ENCODE measurements at places on chromosomes 5 and 9.

DNA sequence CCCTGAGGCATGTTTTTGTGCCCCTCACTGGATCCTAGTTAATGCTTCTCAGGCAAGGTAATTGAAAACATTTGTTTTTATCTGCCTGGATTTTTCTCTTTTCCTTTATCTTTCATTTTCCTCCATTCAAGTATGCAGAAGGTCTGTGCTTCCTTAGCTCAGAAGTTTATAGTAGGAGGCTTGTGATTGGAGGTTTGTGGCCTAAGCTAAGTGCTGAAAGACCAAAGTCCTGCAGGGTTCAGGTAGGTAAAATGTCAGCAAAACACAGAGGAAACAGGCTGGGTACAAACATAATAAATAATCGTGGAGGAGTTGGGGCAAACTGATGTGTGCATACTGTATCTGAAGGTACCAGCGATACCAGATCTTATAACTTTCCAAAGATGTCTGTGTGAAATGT, 230.9 kb upstream of the KLF4 start:
- H3K27me3 ChIP-seq = no peaks in the 10 kb centered on the region
- H3K36me3 ChIP-seq = no peaks in the 10 kb centered on the region
- H3K27ac ChIP-seq = no peak overlapping the region
- no peaks in the 10 kb centered on the region for H3K4me1 ChIP-seq
- DNase-seq = no peak

GRCh38 chr5:133487093-133487492, 125.2 kb downstream of the FSTL4 start:
- peaks cover 4% of the 10 kb centered on the region for H3K27me3 ChIP-seq
- H3K4me1 ChIP-seq = no peaks in the 10 kb centered on the region
- no peaks in the 10 kb centered on the region for H3K36me3 ChIP-seq

GRCh38 chr9:35489313-35490154, at the start of gene RUSC2:
RUSC2 (plus strand) TSS chr9:35490111; CDS start chr9:35546522, 56,411 bp downstream.
- peak within 1 kb of the TSS; percentile 90 for H3K4me3 ChIP-seq
- H3K4me1 ChIP-seq = no peaks in the 10 kb centered on the region
- H3K27me3 ChIP-seq = no peaks in the 10 kb centered on the region
- peak within 1 kb of the TSS; percentile 87 for H3K27ac ChIP-seq

DNA sequence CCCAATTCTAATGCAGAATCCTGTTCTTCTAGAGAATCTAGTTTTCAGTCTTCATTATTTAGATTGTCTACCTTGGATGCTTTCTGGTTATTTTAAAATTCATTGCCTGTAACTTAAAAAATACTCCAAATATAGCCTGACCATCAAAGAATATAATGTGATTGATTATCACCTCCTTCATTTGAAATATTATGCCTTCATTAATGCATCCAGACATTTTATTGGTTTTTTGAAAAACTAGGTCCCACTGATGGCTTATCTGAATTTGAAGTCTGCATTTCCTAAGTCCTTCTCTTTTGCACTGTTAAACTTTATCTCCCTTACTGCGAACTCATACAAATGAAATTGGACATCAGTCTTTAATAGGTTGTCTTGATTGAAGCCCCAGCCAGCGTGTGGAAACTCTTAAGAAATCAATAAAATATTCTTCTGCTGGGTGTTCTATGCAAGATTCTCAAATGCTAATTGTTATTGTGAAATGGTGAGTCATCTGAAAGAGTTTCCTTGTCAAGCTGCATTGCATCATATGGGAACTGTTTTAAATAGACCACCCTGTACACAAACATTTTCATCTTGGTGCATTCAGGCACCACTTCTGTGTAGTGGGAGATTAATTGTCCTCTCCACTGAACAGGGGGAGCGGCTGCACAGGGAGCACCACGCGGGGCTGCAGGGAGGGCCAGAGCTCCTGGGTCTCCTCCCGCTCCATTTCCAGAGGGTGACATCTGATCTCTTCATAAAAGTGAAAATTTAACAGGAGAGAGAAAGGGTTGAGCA, 92.3 kb upstream of the FANCC start:
- no peaks in the 10 kb centered on the region for H3K27me3 ChIP-seq
- H3K4me3 ChIP-seq = no peak overlapping the region
- no peaks in the 10 kb centered on the region for H3K4me1 ChIP-seq
- no peak overlapping the region for H3K27ac ChIP-seq
- DNase-seq = peak; percentile 77
- no peaks in the 10 kb centered on the region for H3K36me3 ChIP-seq

GRCh38 chr9:80561526-80561925, 989.8 kb downstream of the TLE4 start:
- no peaks in the 10 kb centered on the region for H3K36me3 ChIP-seq
- no peaks in the 10 kb centered on the region for H3K27me3 ChIP-seq
- no peaks in the 10 kb centered on the region for H3K4me1 ChIP-seq
- H3K4me3 ChIP-seq = no peak overlapping the region

GRCh38 chr9:70949239-70949638, 172.2 kb downstream of the TRPM3 start:
- no peak overlapping the region for H3K4me3 ChIP-seq
- no peak for DNase-seq
- peaks cover 5% of the 10 kb centered on the region for H3K4me1 ChIP-seq
- no peaks in the 10 kb centered on the region for H3K36me3 ChIP-seq

DNA sequence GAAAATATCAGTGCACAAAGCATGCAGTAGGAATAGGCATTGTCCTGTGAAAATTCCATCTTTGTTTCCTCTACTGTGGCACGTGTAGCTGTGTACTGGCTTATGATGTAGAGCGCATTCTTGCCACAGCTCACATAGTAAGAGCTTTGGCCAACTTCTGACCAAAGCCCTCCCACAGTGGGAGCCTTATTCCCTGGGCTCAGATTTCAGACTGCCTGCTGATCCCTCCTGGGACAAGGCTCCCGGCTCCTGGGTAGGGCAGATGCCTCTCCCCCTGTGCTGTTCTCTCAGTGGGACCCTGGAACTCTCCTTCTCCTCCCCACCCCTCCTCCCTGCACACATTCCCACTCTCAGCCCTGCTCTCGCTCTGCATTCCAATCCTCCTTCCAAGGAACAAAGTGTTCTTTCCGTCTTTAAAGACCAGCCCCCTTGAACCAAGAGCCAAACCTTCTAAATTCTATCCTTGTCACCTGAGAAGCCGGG, 17.5 kb downstream of the LCP2 start:
- no peak for DNase-seq
- H3K4me3 ChIP-seq = no peak overlapping the region

DNA sequence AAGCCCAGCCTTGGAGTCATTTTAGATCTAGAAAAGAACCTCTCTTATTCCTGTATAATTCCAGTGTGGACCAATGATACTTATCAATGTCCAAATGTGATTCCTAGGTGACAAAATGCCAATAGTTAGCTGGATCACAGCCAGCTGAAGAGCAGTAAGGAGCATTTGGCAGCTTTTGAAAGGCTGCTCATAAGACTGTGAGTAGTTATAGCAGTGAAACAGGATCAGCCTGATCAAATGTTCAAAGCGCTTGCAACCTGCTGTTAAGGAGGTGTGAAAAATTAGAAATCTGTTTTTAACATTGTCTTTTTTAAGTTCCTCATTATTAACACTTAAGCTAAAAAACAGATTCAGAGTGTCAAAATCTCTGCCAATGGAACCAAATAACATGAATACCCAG, 85.1 kb downstream of the SSBP2 start:
- H3K4me3 ChIP-seq = no peak overlapping the region
- no peaks in the 10 kb centered on the region for H3K4me1 ChIP-seq
- no peak overlapping the region for H3K27ac ChIP-seq
- H3K27me3 ChIP-seq = no peaks in the 10 kb centered on the region

DNA sequence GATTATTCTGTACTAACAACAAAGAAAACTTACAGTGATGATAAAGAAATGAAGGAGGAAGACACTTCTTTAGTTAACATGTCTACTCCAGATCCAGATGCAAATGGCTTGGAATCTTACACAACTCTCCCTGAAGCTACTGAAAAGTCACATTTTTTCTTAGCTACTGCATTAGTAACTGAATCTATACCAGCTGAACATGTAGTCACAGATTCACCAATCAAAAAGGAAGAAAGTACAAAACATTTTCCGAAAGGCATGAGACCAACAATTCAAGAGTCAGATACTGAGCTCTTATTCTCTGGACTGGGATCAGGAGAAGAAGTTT, 67.9 kb downstream of the VCAN start:
- no peak for DNase-seq
- no peak overlapping the region for H3K27ac ChIP-seq

GRCh38 chr9:109224751-109225150, 57.7 kb upstream of the FRRS1L start:
- H3K36me3 ChIP-seq = no peaks in the 10 kb centered on the region
- no peak overlapping the region for H3K27ac ChIP-seq
- DNase-seq = no peak
- H3K4me1 ChIP-seq = no peaks in the 10 kb centered on the region
- no peak overlapping the region for H3K4me3 ChIP-seq

DNA sequence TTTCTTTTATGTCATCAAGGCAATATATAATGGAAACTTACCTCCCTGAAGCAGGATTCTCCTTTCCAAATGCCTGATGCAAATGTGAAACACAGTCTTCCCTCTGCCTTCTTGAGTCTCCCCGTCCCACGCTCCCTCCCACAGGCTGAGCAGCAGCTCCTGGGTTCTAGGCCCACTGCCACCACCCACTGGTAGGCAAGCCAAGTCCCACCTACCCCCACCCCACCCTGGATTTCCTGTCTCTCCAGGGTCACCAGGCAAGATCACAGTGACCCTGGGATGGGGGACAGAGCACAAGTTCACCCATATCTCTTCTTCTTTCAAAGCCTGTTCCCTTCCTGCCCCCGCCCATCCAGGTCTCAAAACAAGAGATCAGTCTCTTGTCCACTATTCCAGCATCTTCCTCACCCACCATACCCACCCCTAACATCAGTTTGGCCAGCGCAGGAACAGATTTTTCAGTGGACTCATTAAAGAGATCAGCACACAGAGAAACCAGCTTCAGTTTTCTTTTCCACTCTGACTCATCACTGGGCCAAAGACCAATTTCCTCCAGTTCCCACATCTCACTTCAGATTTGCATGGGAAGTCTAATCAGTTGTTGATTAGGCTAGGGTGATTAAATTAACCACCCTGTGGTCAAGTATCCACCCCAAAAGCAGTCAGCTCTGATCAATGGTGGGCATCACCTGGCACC, 151.5 kb downstream of the ACTL7B start:
- no peak overlapping the region for H3K4me3 ChIP-seq
- peak; percentile 29 for DNase-seq
- no peaks in the 10 kb centered on the region for H3K4me1 ChIP-seq
- H3K36me3 ChIP-seq = no peaks in the 10 kb centered on the region
- no peak overlapping the region for H3K27ac ChIP-seq
- no peaks in the 10 kb centered on the region for H3K27me3 ChIP-seq

GRCh38 chr5:30752015-30752414, 441.5 kb upstream of the CDH6 start:
- H3K4me1 ChIP-seq = no peaks in the 10 kb centered on the region
- no peak for DNase-seq
- H3K27ac ChIP-seq = no peak overlapping the region
- no peaks in the 10 kb centered on the region for H3K36me3 ChIP-seq
- H3K4me3 ChIP-seq = no peak overlapping the region
- H3K27me3 ChIP-seq = no peaks in the 10 kb centered on the region

DNA sequence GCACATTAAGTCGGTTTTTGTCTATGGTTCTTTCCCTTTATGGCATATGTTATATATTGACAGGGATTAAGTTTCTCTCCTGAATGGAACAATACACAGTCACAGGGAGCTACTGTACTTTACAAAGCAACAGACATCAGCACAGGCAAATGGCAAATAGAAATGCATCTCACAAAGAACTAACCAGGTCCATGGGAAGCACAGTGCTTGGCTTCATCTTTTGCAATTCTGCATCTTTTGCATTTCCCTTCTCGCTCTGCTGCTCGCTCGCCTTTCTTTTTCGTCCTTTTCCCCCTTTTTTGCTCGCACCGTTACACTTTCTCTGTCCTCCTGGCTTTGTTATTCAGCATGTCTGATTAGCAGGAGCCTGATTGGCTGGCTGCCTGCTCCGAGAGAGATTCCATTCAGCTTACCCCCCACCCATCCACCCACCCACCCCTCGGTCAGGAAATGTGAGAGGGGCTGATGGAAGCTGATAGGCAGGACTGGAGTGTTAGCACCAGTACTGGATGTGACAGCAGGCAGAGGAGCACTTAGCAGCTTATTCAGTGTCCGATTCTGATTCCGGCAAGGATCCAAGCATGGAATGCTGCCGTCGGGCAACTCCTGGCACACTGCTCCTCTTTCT, at the start of gene ADAMTSL1:
Gene ADAMTSL1, plus strand, starts transcription at position 502 of the 628 bp plus-strand sequence. Its CDS starts 80 bp downstream, at position 582.
- no peaks in the 10 kb centered on the region for H3K27me3 ChIP-seq
- H3K4me1 ChIP-seq = peaks cover 2% of the 10 kb centered on the region
- H3K27ac ChIP-seq = peak within 1 kb of the TSS; percentile 66
- H3K4me3 ChIP-seq = peak within 1 kb of the TSS; percentile 77

DNA sequence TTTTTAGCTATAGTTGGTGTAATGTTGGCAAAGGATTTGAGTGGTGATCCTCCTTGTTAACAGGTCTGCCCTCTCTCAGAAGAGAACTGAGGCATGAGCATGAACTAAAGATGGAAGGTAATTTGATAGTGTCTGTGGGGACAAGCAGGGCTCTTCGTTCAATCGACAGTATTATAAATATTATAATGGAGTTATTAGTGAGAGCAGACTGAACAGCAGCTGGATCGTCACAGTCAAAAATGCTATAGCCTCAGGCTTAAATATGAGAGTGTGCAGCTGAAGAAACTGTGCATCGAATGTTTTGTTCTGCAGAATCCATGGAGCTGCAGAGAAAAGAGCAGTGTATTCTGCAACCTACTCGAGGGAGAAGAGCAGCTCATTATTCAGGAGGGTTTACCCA, 757.3 kb downstream of the DNAH5 start:
- H3K36me3 ChIP-seq = no peaks in the 10 kb centered on the region
- no peaks in the 10 kb centered on the region for H3K4me1 ChIP-seq

- H3K4me3 ChIP-seq = no peak overlapping the region
- no peaks in the 10 kb centered on the region for H3K4me1 ChIP-seq
- no peaks in the 10 kb centered on the region for H3K27me3 ChIP-seq
- no peak overlapping the region for H3K27ac ChIP-seq
These were observed 53.7 kb upstream of the IFNK start for GRCh38 chr9:27470291-27470856.

DNA sequence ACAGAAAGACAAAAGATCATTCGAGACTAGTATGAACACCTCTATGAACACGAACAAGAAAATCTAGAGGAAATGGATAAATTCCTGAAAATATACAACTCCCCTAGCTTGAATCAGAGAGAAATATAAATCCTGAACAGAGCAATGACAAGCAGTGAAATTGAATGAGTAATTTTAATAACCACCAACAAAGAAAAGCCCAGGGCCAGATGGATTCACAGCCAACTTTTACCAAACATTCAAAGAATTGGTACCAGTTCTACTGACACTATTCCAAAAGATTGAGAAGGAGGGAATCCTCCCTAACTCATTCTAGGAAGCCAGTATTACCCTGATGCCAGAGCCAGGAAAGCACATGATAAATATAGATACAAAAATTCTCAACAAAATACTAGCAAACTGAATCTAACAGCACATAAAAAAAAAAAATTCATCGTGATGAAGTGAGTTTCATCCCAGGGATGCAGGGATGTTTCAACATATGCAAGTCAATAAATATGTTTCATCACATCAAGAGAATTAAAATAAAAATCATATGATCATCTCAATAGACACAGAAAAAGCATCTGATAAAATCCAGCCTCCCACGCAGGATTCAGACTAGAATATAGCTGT, 25.2 kb upstream of the PTGER4 start:
- no peak overlapping the region for H3K4me3 ChIP-seq
- no peak overlapping the region for H3K27ac ChIP-seq
- no peaks in the 10 kb centered on the region for H3K36me3 ChIP-seq
- no peaks in the 10 kb centered on the region for H3K4me1 ChIP-seq
- DNase-seq = no peak
- H3K27me3 ChIP-seq = no peaks in the 10 kb centered on the region

GRCh38 chr9:114288193-114289091, 34.5 kb upstream of the ORM1 start:
- DNase-seq = no peak
- no peak overlapping the region for H3K4me3 ChIP-seq
- peaks cover 14% of the 10 kb centered on the region for H3K4me1 ChIP-seq
- no peaks in the 10 kb centered on the region for H3K27me3 ChIP-seq
- H3K36me3 ChIP-seq = peaks cover 3% of the 10 kb centered on the region

Measured in fibroblast of lung (primary cell).